ENCODE measurements at places on chromosomes 7 and 10.

GRCh38 chr7:152601305-152601798 lies 74.6 kb downstream of the XRCC2 start:
- no peak for DNase-seq

DNA sequence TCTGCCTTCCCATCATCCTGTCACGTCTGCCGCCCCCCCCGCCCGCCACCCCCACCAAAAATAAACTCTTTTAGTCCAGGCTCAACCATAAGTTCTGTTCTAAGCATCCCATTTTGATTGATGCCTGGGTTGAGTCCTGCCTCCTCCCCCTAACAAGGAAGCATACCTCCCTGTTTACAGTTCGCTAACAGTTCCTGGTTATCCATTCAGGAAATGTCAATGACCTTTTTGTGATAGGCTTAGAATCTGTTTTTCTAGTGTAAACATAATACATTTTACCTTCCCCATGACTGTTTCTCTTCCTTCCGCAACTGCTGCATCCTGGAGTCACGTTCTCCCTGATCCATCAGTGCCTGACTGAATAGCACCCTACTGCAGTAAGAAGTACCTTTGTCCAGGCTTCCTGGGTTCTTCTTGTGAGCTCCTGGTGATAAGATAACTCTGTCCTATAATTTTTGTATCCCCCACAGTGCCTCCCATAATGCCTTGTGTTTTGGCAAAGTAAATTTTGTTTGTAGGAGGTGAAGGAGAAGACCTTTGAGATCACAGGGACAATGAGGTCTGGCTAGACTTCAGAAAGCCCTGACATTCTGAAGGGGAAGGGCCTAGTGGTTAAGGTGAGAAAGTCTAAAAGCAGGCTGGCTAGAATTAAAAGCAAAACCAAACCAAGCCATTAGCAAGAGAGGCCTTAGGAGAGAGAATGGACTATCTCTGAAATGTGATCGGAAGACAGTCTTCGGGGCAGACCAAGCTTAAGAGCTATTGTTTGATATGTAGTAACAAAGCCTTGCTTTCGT lies 7.3 kb downstream of the AGFG2 start:
- no peak for DNase-seq

DNA sequence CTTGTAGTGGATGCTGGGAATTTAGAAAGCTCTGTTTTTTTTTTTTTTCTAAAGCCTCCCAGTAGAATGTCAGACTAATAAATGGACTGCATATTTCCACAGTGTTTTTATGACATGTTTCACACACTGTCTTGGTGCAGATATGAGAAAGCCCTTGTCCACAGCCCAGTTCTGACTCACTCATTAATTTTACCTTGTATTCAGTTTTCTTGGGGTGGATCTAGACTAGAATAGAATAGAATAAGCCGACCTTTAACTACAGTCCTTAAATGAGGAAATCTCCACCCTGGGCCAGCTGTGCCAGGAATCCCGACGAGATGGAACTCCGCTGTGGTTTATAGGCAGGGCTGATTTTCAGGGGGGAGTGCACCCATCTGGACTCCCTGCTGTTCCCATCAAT lies 274.7 kb downstream of the NRG3 start:
- DNase-seq: no peak

GRCh38 chr7:158646766-158647474 lies 57.7 kb downstream of the NCAPG2 start:
- no peak for DNase-seq

DNA sequence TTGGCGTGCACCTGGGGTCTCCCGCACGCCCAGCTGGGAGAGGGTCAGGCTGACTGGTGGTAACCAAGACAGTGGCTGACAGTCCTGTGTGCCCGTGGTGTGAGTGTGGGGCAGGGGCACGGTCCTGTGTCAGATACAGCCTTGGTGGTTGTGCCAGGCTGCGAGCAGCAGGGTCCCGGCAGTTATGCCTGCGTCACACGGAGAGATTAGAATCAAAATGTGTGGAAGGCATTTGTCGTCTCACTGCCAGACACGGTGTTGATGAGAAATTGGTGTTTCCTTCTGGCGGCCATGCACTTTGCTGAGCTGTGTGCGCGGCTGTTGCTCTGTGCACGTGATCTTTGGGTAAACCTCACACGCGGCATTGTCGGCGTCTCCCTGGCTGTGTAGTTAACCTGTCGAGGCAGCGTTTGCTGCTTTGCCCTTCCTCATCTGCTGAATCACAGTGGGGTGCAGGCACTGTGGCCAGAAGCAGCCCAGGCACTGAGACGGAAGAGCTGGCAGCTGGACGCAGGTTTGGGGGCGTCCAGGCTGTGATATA lies 87.7 kb downstream of the NKX6-2 start:
- DNase-seq: no peak

DNA sequence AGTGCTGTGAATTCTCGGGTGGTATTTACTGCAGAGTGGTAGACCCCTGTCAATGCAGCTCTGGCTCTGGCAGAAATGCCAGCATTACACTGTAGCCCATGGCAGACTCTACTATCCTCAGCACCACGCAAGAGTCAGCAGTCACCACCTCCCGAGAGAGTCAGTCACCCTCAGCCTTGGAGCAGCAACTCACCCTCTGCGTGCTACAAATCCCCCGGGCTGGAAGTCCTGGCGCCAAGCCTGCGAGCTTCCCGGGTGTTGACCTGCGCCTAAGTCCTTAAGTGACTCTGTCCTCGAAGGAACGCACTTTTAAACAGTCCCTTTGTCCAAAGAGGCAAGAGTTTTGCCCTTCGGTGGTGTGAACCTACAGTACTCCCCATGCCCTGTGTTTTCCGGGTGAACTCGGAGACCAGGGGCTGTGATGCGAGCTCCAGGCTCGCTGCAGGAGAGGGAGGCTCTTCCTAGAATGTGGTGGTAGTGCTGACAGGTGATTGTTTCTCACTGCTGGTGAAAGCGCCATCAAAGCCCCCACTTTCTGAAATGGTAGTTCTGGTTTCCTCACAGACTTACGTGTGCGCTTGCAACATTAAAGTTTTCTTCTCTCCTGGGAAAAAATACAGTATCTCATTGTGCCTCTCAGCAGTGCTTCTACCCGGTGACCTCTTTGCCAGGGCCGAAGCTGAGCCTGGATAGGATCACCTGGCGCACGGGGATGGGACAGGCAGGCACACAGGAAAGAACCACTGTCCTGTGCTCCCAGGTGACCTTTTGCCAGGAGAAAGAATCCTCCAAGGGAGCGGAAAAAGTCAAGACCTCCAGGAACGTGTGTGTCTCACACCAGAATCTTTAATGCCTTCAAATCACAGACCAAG lies 33.1 kb upstream of the MBL2 start:
- no peak for DNase-seq

DNA sequence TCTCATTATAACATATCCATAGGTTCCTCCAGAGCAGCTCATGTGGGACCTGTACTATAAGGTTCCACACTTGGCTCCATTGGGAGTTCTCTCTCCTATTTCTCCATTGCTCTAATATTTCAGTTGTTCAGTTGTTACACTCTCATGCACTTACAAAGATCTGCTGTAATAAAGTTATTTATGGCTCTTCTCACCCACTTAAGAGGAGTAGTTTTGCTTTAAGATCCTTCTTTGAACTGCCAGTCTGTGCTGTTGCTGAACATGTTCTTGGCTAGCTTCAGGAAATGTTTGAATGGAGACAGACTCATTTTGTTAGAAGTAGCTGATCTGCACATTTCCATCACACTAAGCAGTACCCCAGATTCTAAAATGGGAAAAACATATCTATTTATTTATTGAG lies 250.1 kb downstream of the CDK14 start:
- no peak for DNase-seq

DNA sequence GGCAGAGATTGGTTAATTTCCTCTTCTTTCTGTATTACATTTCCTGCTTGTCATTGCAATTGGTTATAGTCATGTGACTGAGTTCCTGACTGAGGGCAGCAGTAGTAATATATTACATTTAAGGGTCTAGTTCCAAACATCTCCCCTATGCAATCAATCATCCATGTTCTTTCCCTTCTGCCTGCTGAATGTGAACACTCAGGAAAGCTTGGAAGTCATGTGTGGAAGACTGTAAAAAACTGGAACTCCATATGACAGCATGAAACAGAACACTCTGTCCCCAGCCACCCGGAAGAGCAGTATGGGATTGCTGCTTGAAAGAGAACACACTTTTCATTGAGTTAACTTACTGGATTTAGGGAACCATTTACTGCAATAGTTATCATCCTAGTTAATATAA lies 459.7 kb upstream of the SEMA3A start:
- no peak for DNase-seq

DNA sequence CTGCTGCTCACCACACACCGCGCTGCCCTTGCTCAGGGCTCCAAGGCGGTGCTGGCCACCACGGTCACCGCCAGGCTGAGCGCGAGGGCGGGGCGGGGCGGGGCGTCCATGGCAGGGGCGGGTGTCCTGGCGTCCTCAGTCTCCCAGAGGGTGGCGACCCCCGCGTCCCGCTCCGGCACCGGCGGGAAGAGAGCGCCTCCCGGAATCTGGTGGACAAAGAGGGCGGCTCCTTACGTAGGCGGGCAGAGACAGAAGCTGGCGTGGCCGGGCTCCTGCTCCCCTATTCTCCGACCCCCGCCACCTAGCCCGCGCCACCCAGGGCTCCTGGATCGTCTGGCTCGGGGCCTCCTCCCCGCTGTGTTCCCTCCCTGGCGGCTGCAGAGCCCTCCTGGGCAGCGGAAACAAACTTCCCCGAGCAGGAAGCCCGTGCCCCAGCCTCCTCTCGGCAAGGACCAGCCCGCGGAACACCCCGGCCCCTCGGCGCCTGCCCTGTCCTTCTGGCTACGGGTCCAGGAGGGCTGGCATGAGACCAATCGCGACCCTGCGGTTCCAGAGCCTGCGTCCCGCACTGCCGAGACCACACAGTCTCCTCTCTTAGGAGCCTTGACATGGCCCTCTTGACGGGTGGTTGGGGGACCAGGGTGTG lies 133.8 kb upstream of the ZNF92 start:
- no peak for DNase-seq

GRCh38 chr10:84993251-84994035 lies 665.1 kb downstream of the CCSER2 start:
- DNase-seq: no peak

- DNase-seq: no peak
Measured at GRCh38 chr10:57468894-57469432, 798.7 kb downstream of the IPMK start.

DNA sequence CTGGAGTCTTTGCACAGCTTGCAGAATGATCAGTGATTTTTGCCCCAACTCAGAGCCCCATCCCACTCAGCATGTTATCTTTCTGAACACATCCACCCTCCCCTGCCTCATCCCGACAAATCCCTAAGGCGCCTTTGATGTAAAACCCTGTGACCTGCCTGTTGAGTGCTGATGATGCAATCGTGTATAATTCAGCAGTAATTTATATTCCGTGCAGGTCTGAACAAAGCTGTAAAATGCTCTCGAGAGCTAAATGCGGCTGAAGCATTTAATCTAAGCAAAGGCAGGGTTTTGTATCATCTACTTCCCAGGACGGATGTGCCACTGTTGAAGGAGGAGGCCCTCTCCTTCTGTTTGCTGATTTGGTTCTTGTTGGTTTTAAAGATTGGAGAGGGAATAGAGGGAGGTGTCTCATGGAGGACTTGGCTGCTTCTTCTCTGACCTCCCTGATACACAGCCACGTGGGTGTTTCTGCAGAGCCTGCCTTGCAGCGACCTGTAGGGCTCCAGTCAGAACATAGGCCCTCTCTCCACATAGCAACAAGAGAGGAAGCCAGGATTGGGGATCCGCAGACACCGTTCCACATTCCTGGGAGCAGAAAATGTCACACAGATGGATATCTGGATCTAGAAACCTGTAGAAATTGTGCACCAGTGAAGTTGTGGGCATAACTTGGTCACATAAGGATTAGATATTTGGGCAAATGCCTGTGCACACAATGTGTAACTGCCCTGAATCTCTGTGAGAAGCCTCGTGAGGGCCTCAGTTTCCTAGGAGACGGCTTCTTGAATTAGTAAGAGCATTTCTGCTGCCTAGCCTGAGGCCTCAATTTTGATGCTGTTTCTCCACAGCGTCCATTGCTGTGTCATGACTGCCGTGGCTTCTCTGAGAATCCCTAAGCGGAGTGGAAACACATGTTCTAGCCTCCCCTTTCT lies 90.2 kb upstream of the AGK start:
- no peak for DNase-seq

DNA sequence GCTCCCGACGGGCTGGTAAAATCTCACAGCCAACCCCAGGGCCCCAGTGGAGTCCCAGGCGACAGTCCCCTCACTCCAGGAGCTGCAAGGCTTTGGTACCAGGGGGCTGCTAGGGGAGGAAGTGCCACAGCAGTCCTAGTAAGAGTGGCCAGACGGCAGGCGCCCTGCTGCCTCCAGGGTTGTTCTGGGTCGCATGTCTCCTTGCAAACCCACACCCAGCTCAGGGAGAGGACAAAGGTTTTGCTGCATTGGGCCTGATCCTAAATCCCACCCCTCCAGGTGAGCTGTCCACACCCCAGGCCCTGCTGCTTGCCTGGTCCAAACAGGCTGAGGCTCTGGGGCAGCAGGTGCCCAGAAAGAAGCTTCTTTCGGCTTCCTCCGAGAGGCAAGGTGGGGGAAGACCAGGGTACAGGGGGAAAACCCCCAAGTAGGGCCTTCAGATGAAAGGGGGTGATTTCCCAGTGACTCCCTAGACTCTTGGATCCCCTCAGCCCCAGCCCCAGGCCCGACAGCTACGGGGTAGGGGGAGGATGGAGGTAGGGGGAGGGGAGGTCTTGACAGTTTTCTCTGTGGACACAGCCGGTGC lies 4.2 kb upstream of the KCP start:
- no peak for DNase-seq

DNA sequence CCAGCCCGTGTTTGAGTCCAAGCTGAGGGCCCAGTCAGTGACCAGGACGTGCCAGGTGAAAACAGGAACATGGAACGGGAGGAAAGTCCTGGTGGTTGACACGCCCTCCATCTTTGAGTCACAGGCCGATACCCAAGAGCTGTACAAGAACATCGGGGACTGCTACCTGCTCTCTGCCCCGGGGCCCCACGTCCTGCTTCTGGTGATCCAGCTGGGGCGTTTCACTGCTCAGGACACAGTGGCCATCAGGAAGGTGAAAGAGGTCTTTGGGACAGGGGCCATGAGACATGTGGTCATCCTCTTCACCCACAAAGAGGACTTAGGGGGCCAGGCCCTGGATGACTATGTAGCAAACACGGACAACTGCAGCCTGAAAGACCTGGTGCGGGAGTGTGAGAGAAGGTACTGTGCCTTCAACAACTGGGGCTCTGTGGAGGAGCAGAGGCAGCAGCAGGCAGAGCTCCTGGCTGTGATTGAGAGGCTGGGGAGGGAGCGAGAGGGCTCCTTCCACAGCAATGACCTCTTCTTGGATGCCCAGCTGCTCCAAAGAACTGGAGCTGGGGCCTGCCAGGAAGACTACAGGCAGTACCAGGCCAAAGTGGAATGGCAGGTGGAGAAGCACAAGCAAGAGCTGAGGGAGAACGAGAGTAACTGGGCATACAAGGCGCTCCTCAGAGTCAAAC lies 5.2 kb downstream of the GIMAP5 start:
- no peak for DNase-seq

GRCh38 chr7:28480595-28480994 lies 68.3 kb downstream of the CREB5 start:
- DNase-seq: no peak

DNA sequence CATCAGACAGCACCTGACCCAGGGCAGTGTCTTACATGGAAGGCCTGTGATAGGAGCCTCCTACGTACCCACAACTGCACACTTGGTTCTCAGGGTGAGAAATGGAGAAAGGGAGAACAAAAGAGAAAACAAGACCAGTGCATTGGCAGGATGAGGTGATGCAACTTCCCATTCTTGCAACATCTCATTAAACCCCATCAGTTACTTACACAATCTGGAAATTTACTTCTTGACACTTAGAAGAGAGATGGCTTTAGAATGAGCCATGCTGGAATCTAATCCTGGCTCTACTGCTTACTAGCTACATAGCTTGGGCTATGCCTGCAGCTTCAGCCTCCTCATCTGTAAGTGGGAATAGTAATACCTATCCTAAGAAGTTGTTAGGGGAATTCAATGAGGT lies 391.7 kb downstream of the KCNMA1 start:
- no peak for DNase-seq

All from AG09319 (cell line).